Dermis lymphatic vessel endothelial cell (primary cell): ENCODE measurements at places on chromosomes 7 and 10. TPM values are rescaled to one million over a fixed set of nuclear protein-coding genes. Genes with fewer than 3 reads are reported as not detected.

The CFTR gene
- total RNA-seq, result not detected in 2 replicates

The RAMP3 gene
- total RNA-seq, result 136 and 467 TPM in 2 replicates

The CXCL12 gene
- 1.4 and 1.6 TPM in 2 replicates for total RNA-seq

The LIPF gene
- total RNA-seq, result not detected in 2 replicates

The CALHM1 gene
- total RNA-seq, result not detected in 2 replicates

The DGKI gene
- total RNA-seq, result 0.86 and 2.5 TPM in 2 replicates

The SFTPA1 gene
- under 0.01 TPM in 1 of 2 replicates, not detected in the other for total RNA-seq

The LIPJ gene
- not detected in 2 replicates for total RNA-seq

The COA1 gene
- total RNA-seq, result 25.8 and 40.7 TPM in 2 replicates

The ASAH2 gene
- 0.60 and 0.65 TPM in 2 replicates for total RNA-seq

The FBXL13 gene
- 0.22 and 0.34 TPM in 2 replicates for total RNA-seq

The CREB5 gene
- 2.1 and 8.1 TPM in 2 replicates for total RNA-seq

The SPAM1 gene
- not detected in 2 replicates for total RNA-seq

The LLCFC1 gene
- not detected in 2 replicates for total RNA-seq

The AKR1C4 gene
- 0.09 TPM in 1 of 2 replicates, not detected in the other for total RNA-seq

The CCDC146 gene
- 1.2 and 2.1 TPM in 2 replicates for total RNA-seq

The SPDYE2 gene
- not detected in 2 replicates for total RNA-seq

The MYO1G gene
- total RNA-seq, result under 0.01 and 0.17 TPM in 2 replicates

The CLDN4 gene
- total RNA-seq, result under 0.01 and 0.11 TPM in 2 replicates

The PNLIP gene
- total RNA-seq, result not detected in 2 replicates

The CDC14C gene
- under 0.01 TPM in 1 of 2 replicates, not detected in the other for total RNA-seq

The KNDC1 gene
- total RNA-seq, result not detected in 2 replicates

The OR2A1 gene
- total RNA-seq, result under 0.01 TPM in 1 of 2 replicates, not detected in the other

The CCDC3 gene
- under 0.01 TPM in 1 of 2 replicates, not detected in the other for total RNA-seq

The TMEM106B gene
- total RNA-seq, result 32.8 and 39.7 TPM in 2 replicates

The CFAP69 gene
- 0.76 and 3.0 TPM in 2 replicates for total RNA-seq

The TMEM72 gene
- not detected in 2 replicates for total RNA-seq

The CRTAC1 gene
- 5.4 and 11.7 TPM in 2 replicates for total RNA-seq

The CADPS2 gene
- 70.1 and 82.9 TPM in 2 replicates for total RNA-seq

The ZNF33B gene
- total RNA-seq, result 17.7 and 29.1 TPM in 2 replicates

The ZNF503 gene
- total RNA-seq, result 1.3 and 1.9 TPM in 2 replicates

The HTR5A gene
- not detected in 2 replicates for total RNA-seq

The SLC13A1 gene
- total RNA-seq, result not detected in 2 replicates

The EGR2 gene
- total RNA-seq, result 0.17 and 0.22 TPM in 2 replicates

The ZNF282 gene
- 23.6 and 27.3 TPM in 2 replicates for total RNA-seq

The PHKG1 gene
- total RNA-seq, result 0.33 and 0.52 TPM in 2 replicates

The PHF14 gene
- 23.0 and 40.7 TPM in 2 replicates for total RNA-seq

The CYP3A7 gene
- total RNA-seq, result not detected in 2 replicates

The NPY4R2 gene
- total RNA-seq, result not detected in 2 replicates

The LRRD1 gene
- not detected in 2 replicates for total RNA-seq

The FAM25G gene
- total RNA-seq, result not detected in 2 replicates

The GDF2 gene
- total RNA-seq, result not detected in 2 replicates

The NT5C3A gene
- 24.8 and 29.1 TPM in 2 replicates for total RNA-seq

The NUTM2E gene
- not detected in 2 replicates for total RNA-seq

The PRSS37 gene
- total RNA-seq, result not detected in 2 replicates

The AIFM2 gene
- total RNA-seq, result 0.52 and 0.87 TPM in 2 replicates

The RSPH10B gene
- total RNA-seq, result 2.1 and 8.9 TPM in 2 replicates

The TCAF2 gene
- 2.9 and 3.8 TPM in 2 replicates for total RNA-seq

The OR2F1 gene
- not detected in 2 replicates for total RNA-seq

The ADIRF gene
- 24.2 and 47.5 TPM in 2 replicates for total RNA-seq

The TMEM229A gene
- not detected in 2 replicates for total RNA-seq

The FAM25C gene
- not detected in 2 replicates for total RNA-seq

The NUTM2D gene
- total RNA-seq, result 1.1 TPM in 2 replicates

The ZNF679 gene
- total RNA-seq, result not detected in 2 replicates

The ANLN gene
- 9.0 and 9.5 TPM in 2 replicates for total RNA-seq

The OSBPL3 gene
- total RNA-seq, result 14.2 and 16.5 TPM in 2 replicates

The UCMA gene
- total RNA-seq, result not detected in 2 replicates

The PLPP4 gene
- total RNA-seq, result 0.43 TPM in 1 of 2 replicates, not detected in the other
